Cardiac atrium fibroblast (primary cell): ENCODE measurements at places on chromosomes 16 and 17. TPM values are rescaled to one million over a fixed set of nuclear protein-coding genes. Genes with fewer than 3 reads are reported as not detected.

Gene PDE6G
- total RNA-seq, result not detected in 2 replicates

Gene SLC52A1
- total RNA-seq, result 0.18 TPM in 1 of 2 replicates, not detected in the other

Gene MPG
- 216 and 263 TPM in 2 replicates for total RNA-seq

Gene HES7
- not detected in 2 replicates for total RNA-seq

Gene KRT23
- not detected in 2 replicates for total RNA-seq

Gene TBC1D26
- not detected in 2 replicates for total RNA-seq

Gene FOXC2
- total RNA-seq, result 2.2 and 4.9 TPM in 2 replicates

Gene CARHSP1
- total RNA-seq, result 244 and 275 TPM in 2 replicates

Gene LCAT
- 8.1 and 12.5 TPM in 2 replicates for total RNA-seq

Gene SLC5A2
- total RNA-seq, result not detected in 2 replicates

Gene WIPF2
- total RNA-seq, result 8.1 and 11.0 TPM in 2 replicates

Gene NHLRC4
- 2.2 and 6.5 TPM in 2 replicates for total RNA-seq

Gene GGT6
- total RNA-seq, result not detected in 2 replicates

Gene DRC3
- 0.65 TPM in 1 of 2 replicates, not detected in the other for total RNA-seq

Gene C16orf95
- 0.36 and 1.6 TPM in 2 replicates for total RNA-seq

Gene SDR42E2
- total RNA-seq, result under 0.01 TPM in 1 of 2 replicates, not detected in the other

Gene KRTAP1-1
- not detected in 2 replicates for total RNA-seq

Gene INO80E
- 58.3 and 77.8 TPM in 2 replicates for total RNA-seq

Gene TEN1
- total RNA-seq, result 21.8 and 29.6 TPM in 2 replicates

Gene CCDC78
- total RNA-seq, result 1.6 and 4.5 TPM in 2 replicates

Gene EFCAB13
- total RNA-seq, result 0.32 and 0.54 TPM in 2 replicates

Gene TAT
- not detected in 2 replicates for total RNA-seq

Gene GGA3
- total RNA-seq, result 8.8 and 24.8 TPM in 2 replicates

Gene CXCL16
- 1.6 and 6.8 TPM in 2 replicates for total RNA-seq

Gene ADAD2
- total RNA-seq, result not detected in 2 replicates

Gene SLC38A8
- not detected in 2 replicates for total RNA-seq

Gene SETD1A
- 3.1 and 4.5 TPM in 2 replicates for total RNA-seq

Gene PYY
- not detected in 2 replicates for total RNA-seq

Gene CLDN6
- total RNA-seq, result 0.16 TPM in 1 of 2 replicates, not detected in the other

Gene LIMD2
- 9.7 and 27.4 TPM in 2 replicates for total RNA-seq

Gene SOST
- not detected in 2 replicates for total RNA-seq

Gene ELMO3
- 0.36 and 0.49 TPM in 2 replicates for total RNA-seq

Gene FHOD1
- 13.6 and 19.0 TPM in 2 replicates for total RNA-seq

Gene C17orf100
- total RNA-seq, result 1.6 and 2.9 TPM in 2 replicates

Gene RAP1GAP2
- total RNA-seq, result 0.81 and 2.2 TPM in 2 replicates

Gene PHKG2
- 14.4 and 18.3 TPM in 2 replicates for total RNA-seq

Gene ZG16
- total RNA-seq, result not detected in 2 replicates

Gene OR4D1
- not detected in 2 replicates for total RNA-seq

Gene SLC6A2
- total RNA-seq, result not detected in 2 replicates

Gene WFIKKN1
- under 0.01 TPM in 1 of 2 replicates, not detected in the other for total RNA-seq
